Activated CD4-positive, alpha-beta T cell treated with anti-CD3 and anti-CD28 coated beads, Interleukin-2, amount 10 ng/mL, durations not matched to agents 7 days and 5 days (primary cell): ENCODE measurements at places on chromosomes 3 and 15. TPM values are rescaled to one million over a fixed set of nuclear protein-coding genes. Genes with fewer than 3 reads are reported as not detected.

The SGO1 gene
- 35.6 TPM for total RNA-seq

The VPS13C gene
- 88.0 TPM for total RNA-seq

The NUP210 gene
- 196 TPM for total RNA-seq

The P2RY1 gene
- total RNA-seq: 0.19 TPM

The IL17RE gene
- 1.5 TPM for total RNA-seq

The CRTAP gene
- total RNA-seq: 38.8 TPM

The NOX5 gene
- total RNA-seq: not detected

The MINAR1 gene
- 0.40 TPM for total RNA-seq
